ENCODE measurements at places on chromosomes 3 and 15. TPM values are rescaled to one million over a fixed set of nuclear protein-coding genes. Genes with fewer than 3 reads are reported as not detected.

- no peak for DNase-seq
Measured at GRCh38 chr3:179093807-179094206, 22.2 kb upstream of the ZMAT3 start.

- DNase-seq = no peak
Measured at GRCh38 chr3:131503320-131503635, 507 bp upstream of the MRPL3 start.

DNA sequence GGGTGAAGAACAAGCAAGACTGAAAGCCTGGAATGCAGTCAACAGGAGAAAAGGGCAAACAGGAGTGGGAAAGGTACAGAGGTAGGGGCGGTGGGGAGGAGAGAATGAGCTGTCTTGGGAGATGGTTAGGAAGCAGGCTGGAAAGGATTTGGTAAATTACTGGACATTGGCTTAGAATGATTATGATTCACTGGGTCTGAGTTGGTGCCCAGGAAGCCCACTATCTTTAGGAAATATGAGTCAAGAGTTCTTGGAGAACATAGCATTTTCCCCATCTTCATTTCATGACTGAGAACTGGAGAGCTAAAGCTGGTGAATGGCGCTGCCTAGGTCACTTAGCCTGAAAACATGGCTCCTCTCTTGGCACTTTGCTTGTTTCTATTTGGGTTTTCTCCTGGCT is 74.7 kb upstream of the C3orf80 start:
- no peak for DNase-seq

SHISA5 gene
- 93.1 TPM for total RNA-seq

GRCh38 chr15:74432271-74432967 is 1.3 kb downstream of the SEMA7A start:
- DNase-seq = no peak
